ENCODE measurements at places on chromosomes 6 and 20. TPM values are rescaled to one million over a fixed set of nuclear protein-coding genes. Genes with fewer than 3 reads are reported as not detected.

ZC3H12D gene
- not detected for total RNA-seq

MEP1A gene
- not detected for total RNA-seq

PPIL6 gene
- total RNA-seq, result 0.16 TPM

CDKN1A gene
- 142 TPM for total RNA-seq

C4A gene
- total RNA-seq, result 1.5 TPM

ARHGAP40 gene
- total RNA-seq, result not detected

PRKN gene
- total RNA-seq, result 0.16 TPM

MAP7 gene
- 0.63 TPM for total RNA-seq

PKIB gene
- not detected for total RNA-seq

SLC4A11 gene
- 28.9 TPM for total RNA-seq

ATP6V1G2 gene
- 0.49 TPM for total RNA-seq

COL11A2 gene
- total RNA-seq, result 0.16 TPM

PLCB4 gene
- 11.9 TPM for total RNA-seq

C2 gene
- not detected for total RNA-seq

KIFC1 gene
- 25.6 TPM for total RNA-seq

GPR6 gene
- not detected for total RNA-seq

CBLN4 gene
- not detected for total RNA-seq

SLC22A7 gene
- not detected for total RNA-seq

C6orf62 gene
- total RNA-seq, result 130 TPM

OVOL2 gene
- total RNA-seq, result not detected

SOBP gene
- 0.76 TPM for total RNA-seq
